ENCODE measurements at places on chromosomes 12 and 14.

- DNase-seq, result no peak
Measured at GRCh38 chr12:32249777-32250176, 143.1 kb downstream of the BICD1 start.

DNA sequence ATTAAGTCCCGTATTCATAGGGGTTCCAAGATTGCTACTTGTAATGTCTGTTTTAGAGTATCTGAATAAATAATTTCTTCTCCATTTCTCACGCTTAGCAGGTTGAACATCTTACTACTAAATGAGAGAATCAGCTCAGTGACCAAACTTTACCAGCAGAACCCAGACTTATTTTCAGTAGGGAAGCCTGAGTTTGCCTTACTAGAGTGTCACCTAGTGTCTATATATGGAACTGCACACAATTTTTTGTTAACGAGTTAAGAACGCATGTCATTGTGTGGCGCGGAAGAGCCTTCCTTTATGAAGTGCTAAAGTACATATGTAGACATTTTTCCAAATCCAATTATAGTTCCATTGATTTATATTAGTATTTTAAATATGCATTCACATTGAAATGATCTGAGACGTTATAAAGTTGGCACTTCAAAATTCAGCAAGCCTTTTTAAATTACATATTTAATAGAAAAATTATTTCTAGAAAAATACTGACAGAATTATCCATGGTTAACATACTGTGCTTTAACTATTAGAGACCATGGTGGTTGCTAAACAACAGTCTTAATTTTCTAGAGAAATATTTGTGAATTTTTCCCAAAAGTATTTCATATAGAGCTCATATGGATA is 88.3 kb downstream of the RPS29 start:
- no peak for DNase-seq

- no peak for DNase-seq
Measured at GRCh38 chr12:6202304-6202703, 2.1 kb downstream of the CD9 start.

DNA sequence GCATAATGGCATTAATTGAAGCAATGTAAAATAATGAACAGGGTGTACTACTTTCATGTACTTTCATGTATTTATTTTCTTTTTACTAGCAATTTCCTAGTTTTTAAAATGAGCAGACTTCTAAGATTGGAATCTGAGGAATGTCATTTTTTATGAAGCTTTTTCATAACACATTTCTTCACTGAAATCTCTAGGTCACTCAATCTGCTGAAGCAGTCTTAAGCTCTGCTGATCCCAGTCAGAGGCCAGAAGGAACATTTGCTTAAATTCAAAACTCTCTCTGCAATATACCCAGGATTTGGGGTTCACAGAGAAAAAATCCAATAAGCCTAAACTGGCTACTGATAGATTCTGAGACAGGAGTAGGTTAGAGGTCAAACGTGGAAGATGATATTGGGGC is 73.6 kb upstream of the CNTN1 start:
- DNase-seq, result no peak

GRCh38 chr12:47299586-47299985 is 219.8 kb upstream of the AMIGO2 start:
- no peak for DNase-seq

DNA sequence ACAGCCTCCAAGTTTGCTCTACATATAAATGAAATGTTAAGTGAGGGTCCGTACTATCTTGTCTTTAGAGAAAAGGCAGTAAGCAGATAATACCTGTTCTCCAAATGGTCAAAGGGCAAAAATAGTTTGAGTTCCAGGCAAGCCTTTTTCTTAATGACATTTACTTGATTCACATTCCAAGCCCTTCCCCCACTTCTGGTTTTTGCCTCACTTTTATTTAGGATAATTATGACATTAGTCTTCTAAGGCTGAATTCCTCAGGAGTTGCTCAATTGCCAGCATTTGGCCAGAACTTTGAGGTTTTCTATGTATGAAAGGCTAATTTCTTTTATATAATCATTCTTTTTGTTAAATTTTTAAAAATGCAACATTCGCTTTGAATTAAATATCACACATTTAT is 62.5 kb upstream of the DUSP6 start:
- no peak for DNase-seq

- no peak for DNase-seq
Measured at GRCh38 chr14:69096781-69097475, 56.0 kb downstream of the DCAF5 start.

- no peak for DNase-seq
Measured at GRCh38 chr12:18470251-18470650, 208.9 kb downstream of the PIK3C2G start.

- no peak for DNase-seq
Measured at GRCh38 chr12:111467092-111467856, 61.6 kb downstream of the SH2B3 start.

- DNase-seq, result no peak
Measured at GRCh38 chr12:24996102-24996797, 47.3 kb upstream of the BCAT1 start.

- DNase-seq, result no peak
Measured at GRCh38 chr12:71465796-71466195, 26.2 kb downstream of the LGR5 start.

- no peak for DNase-seq
Measured at GRCh38 chr14:27427796-27428195, 830.0 kb upstream of the NOVA1 start.

Data from activated T-cell treated with anti-CD3 and anti-CD28 coated beads for 1 hour (primary cell).